Neural crest cell (in vitro differentiated cells): ENCODE measurements at places on chromosomes 7 and 10. TPM values are rescaled to one million over a fixed set of nuclear protein-coding genes. Genes with fewer than 3 reads are reported as not detected.
A peak's percentile ranks its signal among the peaks of the same experiment; 100 is the strongest.

- peak; percentile 51 for DNase-seq
Measured at GRCh38 chr7:151409667-151410404, at the start of gene WDR86. WDR86 (minus strand) TSS chr7:151410038; CDS start chr7:151409589, 449 bp downstream.

Gene WAPL
- total RNA-seq = 54.0 and 55.4 TPM in 2 replicates

GRCh38 chr10:49523301-49523700 lies 15.6 kb downstream of the ERCC6 start:
- no peak for DNase-seq

Gene RET
- total RNA-seq = 1.6 and 2.5 TPM in 2 replicates

Gene FAM131B
- 15.0 and 15.5 TPM in 2 replicates for total RNA-seq

Gene PDK4
- 0.07 TPM in 1 of 2 replicates, not detected in the other for total RNA-seq

Gene SPRN
- 0.37 and 0.48 TPM in 2 replicates for total RNA-seq

GRCh38 chr10:96719850-96720421 lies 378 bp downstream of the PIK3AP1 start:
- DNase-seq = peak; percentile 52

Gene SPDYE3
- total RNA-seq = not detected in 2 replicates

DNA sequence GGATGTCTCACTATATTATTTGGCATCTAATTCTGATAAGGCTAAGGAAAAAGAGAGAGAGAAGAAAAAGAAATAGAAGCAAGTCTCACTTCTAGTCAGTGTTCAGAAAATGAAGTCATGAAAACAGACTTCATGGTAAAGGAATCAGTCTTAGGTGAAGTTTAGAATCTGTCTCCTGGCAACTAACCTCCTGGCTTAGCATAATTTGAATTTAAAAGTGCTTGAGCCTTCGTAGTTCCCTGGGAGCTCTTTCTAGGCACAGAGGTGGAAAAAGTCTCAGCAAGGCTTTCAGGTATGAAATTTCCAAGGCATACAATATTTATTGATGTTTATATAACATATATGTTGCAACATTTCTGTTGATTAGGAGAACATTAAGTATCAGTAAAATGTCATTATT lies 10.4 kb downstream of the CHRM2 start:
- DNase-seq = no peak

Gene TMEM254
- total RNA-seq = 30.6 and 33.8 TPM in 2 replicates

GRCh38 chr10:683448-684071 lies 5.9 kb downstream of the DIP2C start:
- DNase-seq = no peak

GRCh38 chr7:131878777-131879176 lies 322.3 kb upstream of the PODXL start:
- DNase-seq = no peak

Gene HOXA7
- 7.1 and 8.8 TPM in 2 replicates for total RNA-seq

Gene GJD4
- total RNA-seq = not detected in 2 replicates

DNA sequence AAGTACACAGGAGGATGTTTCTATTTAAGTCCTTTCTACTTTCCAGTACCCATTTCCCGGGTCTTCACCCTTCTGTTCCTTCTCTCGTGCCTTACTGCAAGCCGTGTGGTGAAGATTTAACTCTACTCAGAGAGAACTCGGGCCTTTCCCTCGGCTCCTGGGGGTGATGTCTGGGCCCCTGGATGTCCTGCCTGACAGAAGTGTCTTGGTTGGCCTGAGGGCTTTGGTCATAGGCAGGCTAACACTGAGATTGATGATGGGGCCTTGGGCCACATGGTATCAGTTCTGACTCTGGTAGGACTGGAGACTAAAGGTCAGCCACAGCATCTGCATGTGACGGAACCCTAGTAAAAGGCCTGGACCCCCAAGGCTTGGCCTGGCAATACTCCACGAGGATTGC lies 80.4 kb downstream of the CHST15 start:
- DNase-seq = no peak

DNA sequence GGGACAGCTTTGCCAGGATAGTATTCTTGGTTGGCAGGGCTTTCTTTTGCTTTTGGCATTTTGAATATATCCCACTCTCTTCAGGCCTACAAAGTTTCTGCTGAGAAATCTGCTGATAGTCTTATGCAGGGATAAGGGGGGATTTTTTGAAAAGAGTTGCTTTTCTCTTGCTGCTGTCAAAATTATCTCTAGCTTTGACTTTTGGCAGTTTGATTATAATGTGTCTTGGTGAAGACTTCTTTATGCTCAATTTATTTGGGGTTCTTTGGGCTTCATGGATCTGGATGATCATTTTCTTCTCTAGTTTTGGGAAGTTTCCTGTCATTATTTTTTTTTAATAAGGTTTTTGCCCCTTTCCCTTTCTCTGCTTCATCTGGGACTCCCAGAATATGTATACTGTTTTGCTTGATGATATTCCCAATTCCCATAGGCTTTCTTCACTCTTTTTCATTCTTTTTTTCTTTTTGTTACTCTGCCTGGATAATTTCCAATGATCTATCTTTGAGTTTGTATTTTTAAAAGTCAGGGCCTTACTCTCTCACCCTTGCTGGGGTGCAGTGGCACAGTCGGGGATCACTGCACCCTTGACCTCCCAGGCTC lies 29.6 kb downstream of the NOM1 start:
- DNase-seq = no peak

- DNase-seq = no peak
Measured at GRCh38 chr10:121661451-121661851, 63.2 kb upstream of the FGFR2 start.

DNA sequence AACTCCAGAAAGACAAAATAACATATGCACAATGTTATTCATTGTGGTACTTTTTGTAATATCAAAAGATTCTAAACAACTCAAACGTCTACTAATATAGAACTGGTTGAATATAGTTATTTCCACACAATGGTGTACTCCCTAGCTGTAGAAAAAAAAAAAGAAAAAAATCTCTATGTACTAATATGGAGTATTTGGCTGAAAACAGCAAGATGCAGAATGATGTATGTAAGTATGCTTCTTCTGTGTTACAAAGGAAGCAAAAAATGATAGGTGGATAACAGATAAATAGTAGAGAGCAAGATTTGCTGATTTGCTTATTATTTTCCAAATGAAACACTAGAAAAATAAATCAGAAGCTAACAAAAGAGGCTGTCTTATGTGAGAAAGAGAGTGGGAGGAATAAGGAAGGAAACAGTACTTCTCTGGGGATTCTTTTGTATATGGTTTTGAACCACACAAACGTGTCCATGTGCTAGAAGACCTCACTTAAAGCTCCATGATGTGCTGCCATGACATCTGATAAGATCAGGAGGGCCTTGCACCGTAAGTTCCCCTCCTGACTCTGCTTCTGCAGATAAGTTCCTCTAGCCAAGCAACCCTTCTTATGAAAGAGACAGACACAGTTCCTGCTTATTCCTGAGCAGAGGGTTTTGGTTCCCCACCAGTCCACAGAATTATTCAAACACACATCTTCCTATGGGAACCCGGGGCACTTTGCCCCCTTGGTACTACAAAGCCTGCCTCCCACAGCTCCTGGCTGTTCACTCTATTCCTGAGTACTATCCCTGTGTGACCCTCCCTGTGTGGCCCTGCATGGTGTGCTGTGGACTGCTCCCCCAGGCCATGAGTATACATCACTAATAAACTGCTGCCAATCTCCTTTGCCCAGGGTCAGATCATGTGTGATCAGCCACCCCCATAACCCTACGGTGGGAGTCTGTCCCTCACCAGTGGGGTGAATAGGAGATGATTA lies 159.1 kb downstream of the CCDC71L start:
- DNase-seq = no peak

Gene ACHE
- total RNA-seq = 1.7 and 2.0 TPM in 2 replicates

DNA sequence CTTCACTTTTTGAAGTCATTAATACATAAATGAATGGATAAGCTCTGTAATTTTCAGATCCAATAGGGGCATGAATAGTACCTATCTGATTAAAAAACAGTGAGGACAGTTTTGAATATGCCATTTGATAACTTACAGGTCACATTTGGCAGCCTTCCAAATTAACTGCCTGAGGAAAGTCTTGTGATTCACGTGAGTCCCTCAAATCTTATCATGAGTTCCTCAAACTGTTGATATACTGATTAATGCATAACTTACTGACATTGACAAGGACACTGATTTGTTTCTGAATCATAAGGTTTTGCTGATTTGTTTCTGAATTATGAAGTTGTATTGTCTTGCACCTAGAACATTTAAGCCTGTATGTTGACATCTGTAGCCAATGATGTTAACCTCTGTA lies 55.1 kb downstream of the ANKMY2 start:
- no peak for DNase-seq

DNA sequence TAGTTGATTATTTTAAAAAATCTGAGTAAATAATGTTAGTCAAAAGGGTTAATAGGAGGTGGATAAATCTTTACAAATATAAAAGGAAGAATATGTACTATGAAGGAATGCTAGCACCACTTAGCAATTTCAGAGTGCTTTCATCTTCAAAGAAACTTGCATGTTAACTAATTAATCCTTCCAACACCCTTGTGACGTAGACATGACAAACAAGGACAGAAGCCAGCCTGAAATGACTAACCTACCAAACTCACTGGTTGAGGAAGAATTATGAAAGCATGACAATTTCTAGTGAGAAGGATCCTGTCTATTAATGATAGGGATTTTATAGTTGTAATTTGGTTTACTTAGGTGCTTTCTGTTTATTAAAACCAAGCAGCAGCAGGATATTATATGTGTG lies 468.0 kb upstream of the FZD8 start:
- DNase-seq = no peak

DNA sequence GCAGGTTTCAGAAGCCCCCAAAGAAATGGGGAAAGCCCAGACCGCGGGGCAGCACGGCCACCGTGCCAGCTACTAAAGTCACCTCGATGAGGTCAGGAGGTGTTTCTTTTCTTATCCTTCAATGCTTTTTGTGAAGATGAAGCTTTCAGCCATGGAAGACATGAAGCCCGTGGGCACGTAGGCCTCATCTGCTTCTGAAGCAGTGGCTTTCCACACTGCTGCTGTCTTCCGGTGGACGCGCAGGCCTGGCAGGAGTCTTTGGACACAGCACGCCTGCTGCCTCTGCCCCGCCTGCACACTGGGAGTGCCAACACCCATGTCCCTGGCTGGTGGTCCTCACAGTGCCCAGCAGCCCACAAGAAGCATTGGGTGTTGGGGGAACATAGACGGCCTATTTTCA lies 185.5 kb downstream of the EBF3 start:
- DNase-seq = no peak

DNA sequence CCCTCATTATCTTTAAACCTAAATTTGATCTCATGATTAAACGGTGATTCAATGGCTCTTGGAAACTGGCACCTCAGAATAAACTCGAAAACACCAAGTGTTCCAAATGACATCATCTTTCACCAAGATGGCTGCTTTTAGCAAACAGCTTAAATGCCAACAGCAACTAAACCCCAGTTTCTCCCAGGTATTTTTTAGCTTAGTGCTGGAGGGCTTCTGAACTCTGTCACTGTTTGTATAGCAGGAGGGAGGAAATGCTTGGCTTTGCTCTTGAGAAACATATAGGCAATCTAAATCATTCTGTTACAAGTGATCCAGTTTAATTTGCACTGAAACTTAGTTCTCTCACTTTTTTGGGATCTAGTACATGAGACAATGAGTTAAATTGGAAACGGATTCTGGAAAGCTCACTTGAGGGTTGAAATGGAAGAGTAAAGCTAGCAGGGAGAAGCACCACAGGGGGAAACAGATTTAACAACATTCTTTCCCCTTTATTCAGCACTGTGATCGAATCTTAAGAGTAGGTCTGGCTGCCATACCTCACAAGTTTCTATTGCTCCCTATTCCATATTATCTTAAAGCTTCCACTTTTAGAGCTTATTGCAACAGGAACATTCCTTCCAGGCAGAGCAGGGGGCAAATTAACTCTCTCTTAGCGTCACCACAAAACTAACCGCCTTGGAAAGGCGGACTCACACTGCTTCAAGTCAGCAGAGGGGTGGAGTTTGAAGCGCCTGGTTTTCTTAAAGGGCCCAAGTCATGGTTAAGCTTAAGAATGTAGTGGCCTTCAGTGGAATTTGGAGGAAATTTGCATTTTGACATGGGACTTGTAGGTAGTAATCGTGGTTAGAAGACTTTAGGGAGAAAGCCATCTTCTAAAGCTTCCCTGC lies 1.8 kb upstream of the CCDC6 start:
- peak; percentile 27 for DNase-seq

Gene LAMB1
- 127 and 131 TPM in 2 replicates for total RNA-seq
